ENCODE measurements at places on chromosomes 2 and 18.

DNA sequence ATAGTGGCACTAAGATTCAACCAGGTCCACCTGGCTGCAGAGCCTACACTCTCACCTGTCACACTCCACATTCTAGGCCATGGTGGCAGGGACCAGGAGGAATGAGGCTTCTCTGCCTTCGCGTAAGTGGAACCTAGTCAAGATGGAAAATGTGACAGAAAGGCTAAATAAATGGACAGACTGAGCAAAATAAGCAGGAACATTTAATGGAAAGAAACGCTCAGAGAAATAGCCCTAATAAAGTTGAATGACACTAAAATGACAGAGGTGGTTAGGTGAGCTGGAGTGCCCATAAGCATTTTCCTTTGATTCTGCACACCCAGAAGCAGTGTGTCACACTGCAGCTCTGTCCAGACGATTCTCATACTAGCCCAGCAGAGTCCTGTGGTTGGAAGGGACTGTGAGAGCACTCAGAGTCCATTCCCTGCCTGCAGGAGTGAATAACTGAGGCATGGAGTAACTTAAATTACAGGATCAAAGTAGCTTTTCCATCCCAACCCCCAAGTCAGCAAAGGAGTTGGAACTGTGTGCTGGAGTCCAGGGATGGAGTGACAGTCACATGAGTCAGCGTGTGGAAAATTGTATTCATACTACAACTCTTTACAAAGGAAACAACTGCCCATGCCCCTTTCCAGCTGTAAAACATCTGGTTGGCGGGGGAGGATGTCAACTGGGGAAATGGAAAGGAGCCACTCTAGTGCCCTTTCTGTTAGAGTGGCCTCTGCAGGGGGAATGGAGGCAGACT, 105.4 kb upstream of the LGALSL start:
- no peak for DNase-seq

- DNase-seq: no peak
These were observed 113.3 kb upstream of the ZNF521 start for GRCh38 chr18:25465152-25465732.

DNA sequence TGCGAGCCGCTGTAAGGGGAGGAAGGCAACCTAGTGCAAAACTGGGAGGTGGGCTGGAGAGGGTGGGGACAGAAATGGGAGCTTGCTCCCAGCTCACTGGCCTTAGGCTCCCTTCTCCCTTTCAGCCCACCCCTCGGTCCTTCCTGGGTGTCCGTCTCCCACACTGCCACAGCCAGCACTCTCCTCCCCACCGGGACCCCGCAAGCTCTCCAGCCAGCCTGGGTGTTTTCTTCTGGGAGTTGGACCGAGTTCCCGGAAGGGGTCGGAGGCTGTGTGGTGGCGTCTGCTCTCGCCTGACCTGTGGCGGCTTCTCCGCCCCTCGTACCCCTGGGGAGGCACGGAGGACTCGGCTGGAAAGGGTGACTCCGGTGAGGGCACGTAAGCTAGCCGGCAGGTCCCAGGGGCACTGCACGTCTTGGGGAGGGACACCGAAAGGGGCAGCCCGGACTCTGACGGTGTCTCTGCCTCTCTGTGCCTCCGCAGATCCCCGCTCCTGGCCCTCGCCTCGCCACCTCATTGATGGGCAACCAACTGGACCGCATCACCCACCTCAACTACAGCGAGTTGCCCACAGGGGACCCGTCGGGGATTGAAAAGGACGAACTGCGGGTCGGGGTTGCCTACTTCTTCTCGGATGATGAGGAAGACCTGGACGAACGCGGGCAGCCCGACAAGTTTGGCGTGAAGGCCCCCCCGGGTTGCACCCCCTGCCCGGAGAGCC, 1.1 kb downstream of the LRATD1 start:
- DNase-seq: no peak

DNA sequence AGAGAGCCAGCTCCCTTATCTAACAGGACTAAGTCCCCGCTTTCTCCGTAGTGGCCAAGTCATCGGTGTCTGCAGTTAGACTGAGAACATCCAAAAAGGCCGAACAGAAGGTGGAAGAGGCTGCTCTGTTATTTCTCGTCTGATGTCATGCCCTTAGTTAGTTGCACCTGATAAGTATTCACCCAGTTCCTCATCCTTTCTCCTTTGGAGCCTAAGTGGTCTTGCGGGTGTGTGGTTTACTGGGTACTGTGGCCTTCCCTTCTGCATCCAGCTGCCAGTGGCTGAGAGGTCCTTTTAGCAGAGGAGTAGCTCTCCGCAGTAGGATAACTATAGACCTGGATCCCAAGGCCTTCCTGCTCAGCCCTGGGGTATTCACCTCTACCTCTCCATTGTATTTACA, 211.6 kb downstream of the BCL2 start:
- DNase-seq: no peak

- no peak for DNase-seq
These were observed 80.4 kb downstream of the CTAGE1 start for GRCh38 chr18:22337306-22337705.

- DNase-seq: no peak
These were observed 260.3 kb downstream of the KLHL29 start for GRCh38 chr2:23645230-23645808.

DNA sequence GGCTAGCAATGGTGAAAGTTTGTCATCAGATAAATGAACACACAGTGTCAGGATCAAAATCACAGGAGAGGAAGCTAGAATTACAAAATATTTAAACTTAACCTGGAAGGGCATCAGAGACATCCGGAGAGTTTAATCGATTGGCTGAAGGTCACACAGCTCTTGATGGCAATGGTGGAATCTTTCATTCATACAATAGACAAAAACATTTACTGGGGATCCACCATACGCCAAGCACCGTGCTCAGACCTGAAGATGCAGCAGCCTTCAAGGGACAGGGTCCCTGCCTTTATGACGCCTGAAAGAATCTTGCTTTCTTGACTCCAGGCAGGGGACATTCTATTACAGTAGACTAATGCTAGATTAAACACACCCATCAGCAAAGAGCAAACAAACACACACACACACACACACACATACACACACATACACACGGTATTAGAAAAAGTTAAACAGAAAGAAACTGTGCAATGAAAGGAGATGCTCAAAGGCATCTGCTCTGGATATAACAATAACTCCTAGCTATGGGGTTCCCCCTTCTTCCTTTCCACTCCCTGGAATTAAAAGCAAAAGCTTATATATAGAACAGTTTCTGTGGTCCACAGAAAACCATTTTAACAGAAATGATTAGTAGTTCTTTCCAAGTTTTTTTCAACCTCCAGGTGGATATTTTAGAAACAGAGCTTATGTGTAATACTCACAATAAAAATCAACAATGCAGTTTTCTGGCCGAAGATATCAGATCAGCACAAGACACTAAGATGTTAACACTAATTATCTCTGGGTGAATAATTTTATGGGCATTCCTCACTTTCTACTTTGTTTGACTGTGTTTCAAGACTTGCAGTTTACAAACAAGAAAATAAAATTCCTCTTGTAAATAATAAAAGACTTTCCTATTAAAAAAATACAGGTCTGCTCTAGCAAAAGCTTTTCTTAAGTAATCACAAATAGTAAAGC, 151.7 kb downstream of the ANKRD44 start:
- DNase-seq: no peak

DNA sequence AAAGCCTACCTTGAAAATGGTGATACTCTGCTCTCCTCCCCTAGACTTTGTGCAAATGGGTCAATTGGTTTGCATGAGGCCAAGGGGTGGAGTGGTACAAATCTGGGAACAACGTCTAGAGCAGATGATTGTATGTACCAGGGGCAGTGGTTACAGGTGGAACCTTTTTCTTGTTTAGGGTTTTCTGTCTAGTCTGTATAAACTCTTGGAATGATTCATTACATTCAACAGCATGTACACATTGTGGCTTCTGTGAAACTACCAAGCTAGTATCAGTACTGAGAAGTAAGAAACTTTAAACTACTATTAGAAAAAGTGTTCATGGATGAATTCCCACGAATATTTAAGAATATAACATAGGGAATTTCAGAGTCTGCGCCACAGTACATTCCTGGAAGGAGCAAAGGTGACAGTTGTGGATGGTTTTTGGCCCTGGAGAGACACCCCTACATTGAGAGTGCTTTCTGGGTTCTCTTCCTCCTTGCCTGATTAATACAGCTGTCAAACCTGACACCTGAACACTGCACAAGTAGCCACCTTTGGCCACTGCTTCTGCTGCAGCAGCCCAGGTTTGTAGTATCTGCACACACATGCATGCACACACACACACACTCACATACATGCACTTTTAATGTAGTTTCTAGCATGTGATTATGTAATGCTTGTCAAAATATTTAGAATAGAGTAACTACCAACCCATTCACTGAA, 30.0 kb downstream of the CFAP221 start:
- DNase-seq: no peak

GRCh38 chr2:169036736-169037440, 5.8 kb upstream of the ABCB11 start:
- DNase-seq: no peak

GRCh38 chr2:1528273-1529064, 115.2 kb downstream of the TPO start:
- DNase-seq: no peak

DNA sequence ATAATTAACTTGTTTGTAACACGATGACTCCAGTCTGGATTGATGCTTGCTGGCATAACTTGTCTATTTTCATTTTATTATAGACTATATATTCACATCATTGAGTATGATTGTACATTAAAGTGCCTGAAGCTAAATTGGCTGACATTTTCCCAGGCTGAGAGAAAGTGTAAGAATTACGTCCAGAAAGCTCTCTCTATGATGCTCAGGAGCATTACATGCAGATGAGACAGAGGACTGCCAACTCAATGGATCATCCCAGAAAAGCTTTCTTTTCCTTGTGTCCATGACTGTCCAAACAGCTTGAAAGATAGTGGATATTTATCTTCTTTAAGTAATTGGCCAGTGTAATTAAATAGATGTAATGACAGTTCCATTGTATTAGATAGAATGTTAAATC, 1372.2 kb upstream of the TMEFF2 start:
- DNase-seq: no peak

DNA sequence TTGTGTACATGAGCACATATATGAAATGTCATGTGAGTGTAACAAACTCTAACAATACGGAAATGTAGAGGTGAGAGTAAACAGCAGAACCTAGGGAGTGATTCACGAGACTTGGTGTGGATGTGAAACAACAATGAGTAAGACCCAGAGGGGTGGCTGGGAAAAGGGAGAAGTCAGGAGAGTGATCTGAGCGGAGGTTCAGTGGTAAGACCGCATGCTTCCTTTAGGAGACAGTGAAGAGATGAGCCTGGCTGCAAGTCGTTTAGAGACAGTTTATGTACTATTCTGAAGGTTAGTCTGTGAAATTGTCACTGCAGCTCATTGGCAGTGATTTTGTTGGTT, 150.6 kb downstream of the PRPF40A start:
- no peak for DNase-seq

- no peak for DNase-seq
These were observed 33.7 kb downstream of the EHBP1 start for GRCh38 chr2:62738981-62739936.

GRCh38 chr2:184504252-184504651, 94.1 kb upstream of the ZNF804A start:
- DNase-seq: no peak

GRCh38 chr18:73962256-73962655, 185.4 kb downstream of the FBXO15 start:
- no peak for DNase-seq

DNA sequence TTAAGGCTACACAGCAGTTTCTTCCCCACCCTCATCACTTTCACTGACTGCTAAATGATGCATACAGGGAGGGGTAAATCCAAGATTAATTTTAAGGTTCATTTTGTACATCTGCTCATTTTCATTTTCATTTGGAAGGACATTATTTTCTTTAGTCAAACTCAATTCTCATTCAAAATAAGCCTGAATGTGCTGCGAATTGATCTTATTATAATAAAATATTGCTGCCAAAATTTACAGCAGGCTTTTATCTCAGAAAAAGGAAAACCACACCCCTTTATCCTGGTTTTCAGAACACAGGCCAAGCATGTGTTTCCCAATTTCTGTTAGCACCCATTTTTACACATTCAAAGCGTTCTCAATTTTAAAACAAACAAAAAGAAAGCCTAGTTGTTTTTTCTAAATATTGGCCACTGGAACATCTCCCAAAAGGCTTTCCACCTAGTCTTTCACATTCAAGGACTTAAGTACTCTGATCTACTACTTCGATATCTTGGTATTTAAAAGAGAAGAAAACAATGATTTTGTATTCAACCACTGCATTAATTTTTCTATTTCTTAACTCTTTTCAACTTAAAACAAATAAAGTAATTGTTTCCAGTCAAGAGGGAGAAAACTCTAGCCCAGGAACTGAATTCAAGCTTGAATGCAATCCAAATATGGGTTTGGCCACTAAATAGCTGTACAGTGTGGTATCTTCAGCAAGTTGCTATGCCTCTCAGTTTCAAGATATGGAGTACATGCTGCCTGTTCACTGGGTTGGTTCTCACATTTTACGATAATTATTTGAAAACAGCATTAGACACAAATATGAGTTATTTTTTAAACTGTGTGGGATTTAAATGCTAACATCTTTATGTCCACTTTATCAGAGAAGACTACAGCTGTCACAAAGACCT, 52.5 kb downstream of the CDH2 start:
- DNase-seq: no peak

DNA sequence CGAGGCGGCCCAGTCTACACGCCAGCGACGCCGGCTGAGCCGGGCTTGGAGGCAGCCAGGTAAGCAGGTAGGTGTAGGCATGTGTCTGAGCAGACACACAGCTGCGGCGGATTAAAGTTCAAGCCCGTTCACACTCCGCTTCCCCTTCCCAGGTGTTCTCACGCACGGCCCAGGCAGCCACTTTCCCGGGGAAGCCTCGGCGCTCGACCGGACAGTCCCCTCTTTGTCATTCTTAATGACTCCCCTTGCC, 367 bp downstream of the TGFA start:
- DNase-seq: peak; percentile 75

DNA sequence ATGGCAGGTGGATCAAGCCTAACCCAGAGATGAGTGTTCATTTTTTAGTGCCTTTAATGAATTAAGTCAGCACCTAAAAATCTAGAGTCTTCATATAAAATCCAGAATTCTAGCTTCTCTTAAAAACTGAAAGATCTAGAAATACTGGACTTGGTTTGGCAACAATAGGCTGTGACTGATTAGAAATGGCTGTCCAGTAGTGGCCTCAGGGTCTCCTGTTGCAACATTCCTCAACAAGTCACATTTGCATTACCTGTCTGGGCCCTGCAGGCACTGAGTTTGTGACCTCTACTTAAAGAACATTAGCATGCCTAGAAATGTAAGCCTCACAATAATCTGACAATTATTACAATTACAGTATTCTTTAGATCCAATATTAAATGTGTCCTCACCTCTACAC, 33.1 kb downstream of the MBD2 start:
- DNase-seq: no peak

DNA sequence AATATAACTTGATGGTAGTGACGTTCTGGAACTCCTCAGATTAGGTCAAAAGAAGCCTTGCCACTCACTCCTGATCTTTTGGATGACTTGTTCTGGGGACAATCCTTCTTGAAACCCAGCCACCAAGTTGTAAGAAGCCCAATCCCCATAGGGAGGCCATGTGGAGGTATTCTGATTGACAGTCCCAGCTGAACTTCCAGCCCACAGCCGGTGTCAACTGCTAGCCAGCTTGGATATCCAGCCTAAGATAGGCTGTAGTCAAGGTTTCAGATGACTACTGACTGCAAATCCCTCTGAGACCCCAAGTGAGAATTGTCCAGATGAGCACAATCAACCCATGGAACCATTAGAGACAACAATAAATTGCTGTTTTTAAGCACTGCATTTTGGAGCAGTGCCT, 31.4 kb downstream of the EIF2AK2 start:
- no peak for DNase-seq
